Right lobe of liver (tissue), 6 donors: ENCODE measurements at places on chromosomes 5 and 9. TPM values are rescaled to one million over a fixed set of nuclear protein-coding genes. Genes with fewer than 3 reads are reported as not detected.

Gene STPG3
- not detected for total RNA-seq

- DNase-seq: no peak
- no peaks in the 10 kb centered on the region for H3K27me3 ChIP-seq
- no peak overlapping the region for H3K4me3 ChIP-seq
- H3K4me1 ChIP-seq: no peaks in the 10 kb centered on the region
These were observed 40.9 kb downstream of the ANGPTL2 start for GRCh38 chr9:127081250-127082185.

GRCh38 chr5:34676416-34676815 lies 20.3 kb downstream of the RAI14 start:
- H3K4me3 ChIP-seq: no peak overlapping the region
- no peak for DNase-seq
- H3K4me1 ChIP-seq: no peaks in the 10 kb centered on the region
- no peak overlapping the region for H3K27ac ChIP-seq

DNA sequence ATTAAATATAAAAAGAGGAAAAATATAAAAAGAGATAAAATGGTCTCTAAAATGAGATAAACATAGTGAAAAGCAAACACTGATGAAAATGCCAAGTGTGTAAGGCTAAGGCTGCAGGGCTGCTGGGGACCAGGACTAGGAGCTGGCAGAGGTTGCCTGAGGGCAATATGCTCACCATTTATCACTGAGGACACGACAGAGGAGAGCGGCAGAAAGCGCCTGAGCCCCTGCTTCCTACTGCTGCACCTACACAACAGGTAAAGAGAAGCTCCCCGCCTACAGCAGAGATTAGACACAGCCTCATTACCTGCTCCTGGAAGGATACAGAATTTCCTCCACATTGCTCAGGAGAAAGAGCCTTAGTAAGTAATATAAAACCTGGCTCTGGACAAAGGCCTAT lies 70.7 kb upstream of the PPP1R2B start:
- no peaks in the 10 kb centered on the region for H3K36me3 ChIP-seq
- no peaks in the 10 kb centered on the region for H3K4me1 ChIP-seq
- no peak for DNase-seq
- H3K27ac ChIP-seq: no peak overlapping the region
- no peak overlapping the region for H3K4me3 ChIP-seq
